ENCODE measurements at places on chromosomes 1 and 21. TPM values are rescaled to one million over a fixed set of nuclear protein-coding genes. Genes with fewer than 3 reads are reported as not detected.

Gene OLFM3
- not detected for total RNA-seq

Gene FCRLB
- 17.0 TPM for total RNA-seq

Gene FHL3
- 21.6 TPM for total RNA-seq

Gene LRRC53
- total RNA-seq = not detected

Gene UBL4B
- not detected for total RNA-seq

Gene RGS8
- total RNA-seq = 0.05 TPM

Gene ANGPTL7
- not detected for total RNA-seq

Gene SPRR2G
- not detected for total RNA-seq

Gene HLCS
- total RNA-seq = 24.4 TPM

Gene ANKRD65
- not detected for total RNA-seq

Gene FNDC10
- total RNA-seq = 0.20 TPM

Gene TMEM81
- total RNA-seq = 1.8 TPM
